ENCODE measurements at places on chromosomes 1 and 21.

DNA sequence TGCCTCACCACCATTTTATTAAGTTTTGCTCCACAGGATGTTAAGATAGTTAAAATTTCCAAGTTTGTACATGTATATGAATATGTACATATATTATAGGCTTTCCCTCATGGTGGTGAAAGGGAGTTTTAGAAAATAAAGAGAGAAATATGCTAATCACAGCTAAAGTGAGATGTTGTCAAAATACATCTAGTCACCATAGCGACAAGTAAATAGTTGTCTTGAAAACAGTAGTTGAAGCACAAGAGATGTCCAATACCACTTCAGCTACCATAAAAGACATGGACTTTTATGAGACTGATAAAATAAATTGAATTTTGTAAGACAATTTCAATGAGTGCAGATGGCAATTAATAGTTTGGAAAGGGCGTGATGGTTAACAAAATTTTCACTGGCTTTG, 1600.0 kb downstream of the BRINP3 start:
- DNase-seq: no peak

DNA sequence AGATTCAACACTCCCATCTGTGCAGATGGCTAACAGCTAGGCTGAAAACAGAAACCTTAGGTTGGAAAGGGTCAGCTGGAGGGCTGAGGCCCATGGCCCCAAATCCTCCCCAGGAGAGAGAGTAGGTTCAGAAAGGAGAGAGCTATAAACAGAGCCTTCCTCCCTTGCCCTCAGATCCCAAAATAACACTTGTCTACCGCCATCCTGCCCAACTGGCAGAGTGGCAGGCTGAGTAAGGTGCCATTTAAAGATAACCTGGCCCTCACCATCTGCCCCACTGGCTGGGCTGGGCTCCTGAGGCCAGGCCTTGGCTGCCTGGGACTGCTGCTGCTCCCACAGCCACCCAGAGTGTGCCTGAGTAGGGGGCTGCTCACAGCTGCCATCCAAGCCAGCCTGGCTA, 4.3 kb upstream of the SHISA4 start:
- no peak for DNase-seq

- no peak for DNase-seq
Observed at GRCh38 chr21:17783481-17784179, 35.5 kb downstream of the C21orf91 start.

- no peak for DNase-seq
Observed at GRCh38 chr1:101595881-101596374, 359.1 kb downstream of the S1PR1 start.

- DNase-seq: peak; percentile 15
Observed at GRCh38 chr1:17098446-17099317, 20.6 kb downstream of the PADI2 start.

- no peak for DNase-seq
Observed at GRCh38 chr1:171819946-171820345, 21.4 kb upstream of the DNM3 start.

GRCh38 chr21:40846103-40846502, 855 bp downstream of the DSCAM start:
- DNase-seq: no peak

DNA sequence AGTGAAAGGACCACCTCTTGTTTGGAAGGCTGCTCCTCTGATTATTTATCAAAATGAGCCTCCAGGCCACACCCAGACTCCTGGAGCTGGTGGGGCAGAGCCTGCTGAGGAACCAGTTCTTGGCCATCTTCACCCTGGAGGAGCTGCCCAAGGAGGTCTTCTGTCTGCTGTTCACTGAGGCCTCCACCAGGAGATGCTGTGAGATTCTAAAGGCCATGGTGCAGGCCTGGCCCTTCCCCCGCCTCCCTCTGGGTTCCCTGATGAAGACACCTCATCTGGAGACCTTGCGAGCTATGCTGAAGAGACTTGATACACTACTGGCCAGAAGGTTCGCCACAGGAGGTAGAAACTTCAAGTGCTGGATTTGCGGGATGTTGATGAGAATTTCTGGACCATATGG, 61.7 kb upstream of the GJA8 start:
- no peak for DNase-seq

DNA sequence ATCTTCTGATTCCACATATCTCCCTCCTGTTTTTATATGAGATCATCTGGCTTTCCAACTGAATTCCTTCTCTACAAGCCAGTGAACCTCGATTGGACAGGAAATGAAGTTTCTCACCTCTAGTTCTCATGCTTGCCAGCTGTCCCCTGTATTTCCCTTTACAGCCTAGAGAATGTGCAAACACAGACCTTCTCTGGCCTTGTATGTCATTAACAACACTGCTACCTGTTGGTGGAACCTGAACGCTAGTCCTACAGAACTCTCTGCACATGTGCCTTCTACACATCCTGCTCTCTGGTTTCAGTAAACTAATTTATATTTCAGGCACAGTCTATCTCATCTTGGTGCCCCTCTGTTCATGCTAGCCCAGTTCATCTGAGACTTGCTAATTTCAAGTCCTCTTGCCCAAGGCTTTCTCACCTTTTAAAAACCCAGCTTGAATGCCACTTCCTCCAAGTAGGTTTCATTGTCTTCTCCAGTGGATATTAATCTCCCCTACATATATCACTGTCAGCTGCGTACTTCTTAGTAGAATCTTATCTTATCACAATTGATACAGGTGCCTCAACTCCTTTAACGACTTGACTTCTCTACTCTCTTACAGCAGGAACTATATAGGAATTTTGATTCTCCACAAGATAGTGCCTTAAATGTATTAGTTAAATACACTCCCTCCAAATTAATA, 549.9 kb downstream of the PLPP3 start:
- no peak for DNase-seq

GRCh38 chr1:4468804-4469514, 185.4 kb upstream of the AJAP1 start:
- no peak for DNase-seq

GRCh38 chr1:64854674-64855073, 109.8 kb downstream of the RAVER2 start:
- DNase-seq: no peak
